ENCODE measurements at places on chromosomes 4 and X.

GRCh38 chr4:10045481-10045880, 24.2 kb upstream of the SLC2A9 start:
- no peak overlapping the region for H3K4me3 ChIP-seq
- H3K36me3 ChIP-seq = no peaks in the 10 kb centered on the region
- H3K27me3 ChIP-seq = no peaks in the 10 kb centered on the region
- H3K4me1 ChIP-seq = no peaks in the 10 kb centered on the region
- no peak overlapping the region for H3K27ac ChIP-seq

- H3K4me1 ChIP-seq = no peaks in the 10 kb centered on the region
- no peak overlapping the region for H3K4me3 ChIP-seq
- no peak for DNase-seq
Observed at GRCh38 chr4:94507708-94508107, 56.0 kb downstream of the PDLIM5 start.

DNA sequence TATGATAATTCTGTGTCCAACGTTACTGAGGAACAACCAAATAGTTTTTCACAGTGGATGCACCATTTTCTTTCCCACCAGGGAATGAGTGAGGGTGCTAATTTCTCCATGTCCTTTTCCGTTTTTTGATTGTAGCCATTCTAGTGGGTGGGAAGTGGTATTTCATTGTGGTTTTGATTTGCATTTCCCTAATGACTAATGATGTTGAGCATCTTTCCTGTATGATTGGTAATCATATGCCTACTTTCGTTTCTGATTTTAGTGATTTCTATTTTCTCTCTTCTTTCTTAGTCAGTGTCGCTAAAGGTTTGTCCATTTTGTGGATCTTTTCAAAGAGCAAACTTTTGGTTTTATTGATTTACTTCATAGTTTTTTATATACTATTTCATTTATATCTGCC, 32.1 kb upstream of the TEX13D start:
- no peak overlapping the region for H3K27ac ChIP-seq
- no peak for DNase-seq
- H3K4me1 ChIP-seq = no peaks in the 10 kb centered on the region
- no peaks in the 10 kb centered on the region for H3K36me3 ChIP-seq
- no peak overlapping the region for H3K4me3 ChIP-seq
- no peaks in the 10 kb centered on the region for H3K27me3 ChIP-seq

- H3K27ac ChIP-seq = no peak overlapping the region
- no peaks in the 10 kb centered on the region for H3K27me3 ChIP-seq
- no peaks in the 10 kb centered on the region for H3K4me1 ChIP-seq
- no peaks in the 10 kb centered on the region for H3K36me3 ChIP-seq
Observed at GRCh38 chrX:124720532-124720931, 374.2 kb downstream of the SH2D1A start.

DNA sequence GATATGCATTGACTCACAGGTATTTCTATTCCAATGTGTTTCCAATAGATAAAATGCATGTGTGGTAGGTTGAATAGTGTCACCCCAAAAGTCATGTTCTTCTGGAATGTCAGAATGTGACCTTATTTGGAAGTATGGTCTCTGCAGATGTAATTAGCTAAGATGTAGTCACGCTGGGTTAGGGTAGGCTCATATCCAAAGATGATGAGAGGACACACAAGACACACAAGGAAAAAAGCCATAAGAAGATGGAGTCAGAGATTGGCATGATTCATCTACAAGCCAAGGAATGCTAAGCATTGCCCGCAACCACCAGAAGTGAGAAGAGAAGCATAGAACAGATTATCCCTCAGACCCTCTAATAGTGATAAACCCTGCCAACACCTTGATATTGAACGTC, 17.5 kb downstream of the ZNF330 start:
- H3K27me3 ChIP-seq = no peaks in the 10 kb centered on the region
- peaks cover 5% of the 10 kb centered on the region for H3K36me3 ChIP-seq
- H3K4me1 ChIP-seq = no peaks in the 10 kb centered on the region

GRCh38 chr4:23477905-23478304, 411.9 kb downstream of the PPARGC1A start:
- no peaks in the 10 kb centered on the region for H3K4me1 ChIP-seq
- DNase-seq = no peak

DNA sequence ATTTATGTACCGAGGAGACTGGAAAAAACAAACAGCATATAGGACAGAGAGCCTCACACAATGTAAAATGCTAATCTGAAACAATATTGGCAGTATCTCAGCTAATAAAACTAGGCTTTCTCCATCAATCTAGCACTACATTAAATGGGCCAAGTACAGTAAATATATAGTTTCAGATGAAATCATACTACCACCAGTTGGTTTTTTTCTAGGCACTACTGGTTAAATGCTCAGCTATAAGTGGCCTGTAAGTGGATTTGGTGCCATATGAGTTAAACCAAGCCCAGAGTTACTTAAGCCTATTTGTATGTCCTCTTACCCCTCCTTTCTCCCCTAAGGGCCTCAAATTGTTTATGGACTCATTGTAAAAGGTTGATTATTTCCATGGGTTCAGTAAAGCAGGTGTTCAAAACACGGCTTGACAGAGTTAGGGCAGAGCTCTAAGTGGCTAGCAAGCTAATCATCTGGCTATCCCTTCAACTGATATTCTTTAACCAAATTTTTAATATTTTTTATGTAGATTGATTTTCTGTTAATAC, 57.5 kb downstream of the FAM13A start:
- no peak for DNase-seq
- H3K36me3 ChIP-seq = no peaks in the 10 kb centered on the region

DNA sequence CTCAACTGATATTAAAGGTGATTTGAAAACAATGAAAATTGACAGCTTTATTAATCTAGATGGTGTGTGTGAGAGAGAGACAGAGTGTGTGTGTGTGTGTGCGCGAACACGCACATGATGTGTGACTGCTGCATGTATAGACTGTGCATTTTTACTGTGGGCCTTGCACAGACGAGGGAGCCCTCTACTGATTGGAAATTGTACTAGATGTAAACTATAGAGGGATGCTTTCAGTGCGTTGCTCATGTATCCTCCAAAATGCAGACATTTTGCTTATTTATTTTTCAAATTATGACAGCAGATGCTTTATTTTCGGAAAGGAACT, 168.4 kb upstream of the GK2 start:
- no peaks in the 10 kb centered on the region for H3K4me1 ChIP-seq
- H3K27ac ChIP-seq = no peak overlapping the region
- H3K27me3 ChIP-seq = no peaks in the 10 kb centered on the region
- H3K36me3 ChIP-seq = no peaks in the 10 kb centered on the region
- DNase-seq = no peak
- no peak overlapping the region for H3K4me3 ChIP-seq

- no peaks in the 10 kb centered on the region for H3K4me1 ChIP-seq
- no peak overlapping the region for H3K27ac ChIP-seq
- no peaks in the 10 kb centered on the region for H3K27me3 ChIP-seq
- no peak for DNase-seq
- H3K4me3 ChIP-seq = no peak overlapping the region
Observed at GRCh38 chrX:69388526-69388925, 115.6 kb upstream of the NALF2 start.

DNA sequence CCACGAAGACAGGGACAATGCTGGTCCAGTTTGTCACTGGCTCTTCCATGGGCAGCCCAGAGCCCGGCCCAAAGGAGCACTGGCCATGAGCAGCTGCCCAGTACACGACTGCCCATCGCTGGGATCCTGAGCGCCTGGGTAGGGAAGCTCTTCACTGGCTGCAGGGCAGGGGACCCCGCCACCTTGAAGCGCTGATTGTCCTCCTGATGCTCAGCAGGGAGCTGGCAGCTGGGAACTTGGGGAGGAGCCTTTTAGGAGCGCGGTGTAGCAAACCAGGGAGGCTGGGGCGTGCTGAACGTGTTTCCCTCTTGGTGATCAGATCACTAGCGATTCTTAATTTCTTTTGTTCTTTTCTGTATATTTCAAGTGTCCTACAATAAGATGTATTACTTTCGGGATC, 1.8 kb downstream of the L1CAM start:
- no peak overlapping the region for H3K27ac ChIP-seq
- H3K4me1 ChIP-seq = no peaks in the 10 kb centered on the region
- no peak for DNase-seq

DNA sequence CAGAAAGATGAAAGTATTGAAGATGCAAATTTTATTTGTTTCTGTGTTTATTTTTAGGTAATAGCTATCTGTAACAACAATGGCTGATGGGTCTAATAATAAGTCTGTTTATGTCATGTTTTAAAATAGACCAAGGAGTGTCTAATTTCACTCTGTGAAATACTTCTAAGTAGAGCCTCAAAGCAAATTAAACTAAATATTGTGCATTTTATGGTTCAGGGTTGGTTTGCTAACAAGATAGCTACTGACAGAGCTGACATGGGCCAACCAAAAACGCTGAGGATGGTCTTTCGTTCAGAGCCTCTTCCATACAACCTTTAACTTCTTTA, 437.6 kb upstream of the CTSO start:
- H3K27me3 ChIP-seq = no peaks in the 10 kb centered on the region
- H3K27ac ChIP-seq = no peak overlapping the region
- no peak for DNase-seq
- H3K4me1 ChIP-seq = no peaks in the 10 kb centered on the region
- H3K36me3 ChIP-seq = no peaks in the 10 kb centered on the region

GRCh38 chr4:107630185-107630705, 89.8 kb downstream of the PAPSS1 start:
- no peaks in the 10 kb centered on the region for H3K36me3 ChIP-seq
- no peak overlapping the region for H3K4me3 ChIP-seq
- no peak for DNase-seq
- no peaks in the 10 kb centered on the region for H3K27me3 ChIP-seq

DNA sequence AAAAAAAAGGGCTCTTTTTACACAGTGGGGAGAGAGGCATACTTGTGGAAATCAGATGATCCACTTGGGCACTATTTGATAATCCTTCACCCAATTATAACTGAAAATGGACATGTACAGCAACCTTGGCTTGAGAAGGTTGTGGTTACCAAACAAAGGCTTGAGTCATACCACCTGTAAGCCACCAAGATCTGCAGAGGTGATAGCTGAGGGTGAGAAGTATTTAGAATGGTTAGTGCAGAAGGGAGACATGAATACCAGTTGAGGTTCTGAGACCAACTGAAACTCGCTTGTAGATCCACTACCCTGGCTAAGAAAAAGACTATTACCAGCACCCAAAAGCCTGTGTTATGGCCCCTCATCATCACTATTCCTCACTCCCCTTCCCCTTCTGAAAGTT, 614.0 kb downstream of the STIM2 start:
- H3K4me1 ChIP-seq = no peaks in the 10 kb centered on the region
- no peaks in the 10 kb centered on the region for H3K36me3 ChIP-seq
- H3K27ac ChIP-seq = no peak overlapping the region
- H3K27me3 ChIP-seq = no peaks in the 10 kb centered on the region
- H3K4me3 ChIP-seq = no peak overlapping the region

DNA sequence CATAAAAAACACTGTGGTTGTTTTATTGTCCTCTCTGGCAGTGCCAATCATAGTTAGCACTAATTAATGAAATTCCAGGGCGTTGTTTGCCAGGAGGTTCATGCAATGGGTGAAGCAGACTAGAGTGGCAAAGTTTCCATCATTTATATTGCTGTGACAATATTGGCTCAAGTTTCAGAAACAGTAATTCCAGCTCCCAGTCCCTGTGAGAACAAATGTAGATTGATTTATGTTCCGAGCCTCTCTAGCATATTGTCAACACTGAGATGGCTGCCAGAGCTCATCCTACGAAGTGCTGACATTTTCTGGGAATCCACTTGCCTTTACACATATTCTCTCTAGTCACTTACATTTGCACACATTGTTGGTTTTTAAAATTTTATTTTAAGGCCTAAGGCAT, 440.0 kb upstream of the IGFBP7 start:
- H3K4me3 ChIP-seq = no peak overlapping the region
- H3K27me3 ChIP-seq = no peaks in the 10 kb centered on the region
- no peaks in the 10 kb centered on the region for H3K4me1 ChIP-seq

DNA sequence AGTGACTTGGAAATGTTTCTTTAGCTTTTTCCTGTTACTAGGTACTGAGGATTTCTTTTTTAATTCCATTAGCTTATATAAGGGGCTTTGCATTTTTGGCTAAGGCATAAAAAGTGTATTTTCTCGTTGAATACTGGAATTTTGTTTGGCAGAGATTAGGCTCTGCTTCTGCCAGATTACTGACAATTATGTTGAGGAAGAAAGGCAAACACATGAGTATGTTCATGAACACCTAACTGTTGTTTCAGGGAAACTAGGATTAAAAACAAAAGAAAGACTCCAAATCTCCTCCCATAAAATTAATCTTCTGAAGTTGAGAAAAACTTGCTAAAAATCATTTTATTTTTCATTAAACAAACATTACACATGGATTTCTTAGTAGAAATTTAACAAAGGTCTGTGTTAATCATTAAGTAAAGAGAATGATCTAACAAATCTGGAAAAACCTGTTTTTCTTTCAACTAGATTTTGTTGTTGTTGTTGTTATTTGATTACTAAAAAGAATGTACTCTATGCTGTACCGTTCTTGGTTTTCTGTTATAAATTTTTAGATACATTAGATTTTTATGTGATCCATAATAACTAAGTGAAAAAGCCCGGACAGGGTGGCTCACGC, 43.3 kb upstream of the STAG2 start:
- H3K27me3 ChIP-seq = no peaks in the 10 kb centered on the region
- no peaks in the 10 kb centered on the region for H3K4me1 ChIP-seq
- no peak overlapping the region for H3K4me3 ChIP-seq
- DNase-seq = no peak
- no peak overlapping the region for H3K27ac ChIP-seq

DNA sequence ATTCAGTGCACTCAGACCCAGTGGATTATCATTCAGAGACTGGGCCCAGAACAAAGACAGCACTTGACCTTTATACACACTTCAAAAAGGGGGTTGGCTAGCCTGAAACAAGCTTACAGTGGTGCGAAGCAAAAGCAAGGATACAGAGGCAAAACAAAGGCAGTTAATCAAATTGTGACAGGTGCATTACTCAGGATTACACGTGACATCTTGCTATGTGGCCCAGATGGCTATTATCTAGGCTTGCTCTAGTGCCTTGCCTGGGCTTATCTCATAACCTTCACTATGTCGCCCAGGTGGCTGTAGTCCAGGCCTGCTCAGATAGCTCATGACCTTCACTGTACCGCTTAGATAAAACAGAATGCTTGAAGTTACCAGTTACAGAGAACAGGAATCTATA, 1092.1 kb upstream of the PRKX start:
- DNase-seq = no peak
- no peaks in the 10 kb centered on the region for H3K36me3 ChIP-seq
- H3K27ac ChIP-seq = no peak overlapping the region
- no peak overlapping the region for H3K4me3 ChIP-seq
- no peaks in the 10 kb centered on the region for H3K4me1 ChIP-seq

GRCh38 chr4:169283114-169283509, 12.4 kb upstream of the SH3RF1 start:
- DNase-seq = no peak
- H3K36me3 ChIP-seq = no peaks in the 10 kb centered on the region
- H3K4me1 ChIP-seq = no peaks in the 10 kb centered on the region
- no peak overlapping the region for H3K27ac ChIP-seq

- H3K27me3 ChIP-seq = no peaks in the 10 kb centered on the region
- no peaks in the 10 kb centered on the region for H3K36me3 ChIP-seq
- no peaks in the 10 kb centered on the region for H3K4me1 ChIP-seq
- H3K27ac ChIP-seq = no peak overlapping the region
- DNase-seq = no peak
Observed at GRCh38 chr4:143202824-143203223, 18.1 kb downstream of the USP38 start.

DNA sequence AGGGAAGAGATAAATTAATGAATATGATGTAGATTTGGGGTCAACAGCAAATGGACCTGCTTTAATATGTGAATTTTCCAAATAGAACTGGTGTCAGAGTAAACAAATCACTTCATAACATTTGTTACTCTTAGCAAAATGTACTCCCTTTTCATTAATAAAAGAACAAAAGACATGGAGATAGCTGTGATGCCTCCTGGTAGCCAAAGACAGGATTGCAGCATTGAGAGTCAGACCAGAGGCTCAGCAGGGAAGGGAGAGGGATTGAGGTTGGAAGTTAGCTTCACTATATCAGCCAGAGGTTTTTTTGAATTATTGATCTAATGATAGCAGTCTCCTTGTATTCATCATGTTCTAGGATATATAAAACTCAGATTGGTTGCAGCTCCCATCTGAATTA, 17.4 kb upstream of the RAB40A start:
- H3K36me3 ChIP-seq = no peaks in the 10 kb centered on the region
- H3K27me3 ChIP-seq = no peaks in the 10 kb centered on the region

All from right lobe of liver (tissue), 6 donors.